SJSA1 (cell line): ENCODE measurements at places on chromosomes 13 and 19. TPM values are rescaled to one million over a fixed set of nuclear protein-coding genes. Genes with fewer than 3 reads are reported as not detected.

- H3K4me1 ChIP-seq: no peaks in the 10 kb centered on the region
- 0 out of 2 replicates have a peak, but pooled peaks cover 2% of the 10 kb centered on the region for H3K27me3 ChIP-seq
- no peaks in the 10 kb centered on the region for H3K36me3 ChIP-seq
- H3K4me3 ChIP-seq: no peak overlapping the region
- no peak overlapping the region for H3K27ac ChIP-seq
These were observed 38.5 kb upstream of the FGF14 start for GRCh38 chr13:102440259-102440936.

DNA sequence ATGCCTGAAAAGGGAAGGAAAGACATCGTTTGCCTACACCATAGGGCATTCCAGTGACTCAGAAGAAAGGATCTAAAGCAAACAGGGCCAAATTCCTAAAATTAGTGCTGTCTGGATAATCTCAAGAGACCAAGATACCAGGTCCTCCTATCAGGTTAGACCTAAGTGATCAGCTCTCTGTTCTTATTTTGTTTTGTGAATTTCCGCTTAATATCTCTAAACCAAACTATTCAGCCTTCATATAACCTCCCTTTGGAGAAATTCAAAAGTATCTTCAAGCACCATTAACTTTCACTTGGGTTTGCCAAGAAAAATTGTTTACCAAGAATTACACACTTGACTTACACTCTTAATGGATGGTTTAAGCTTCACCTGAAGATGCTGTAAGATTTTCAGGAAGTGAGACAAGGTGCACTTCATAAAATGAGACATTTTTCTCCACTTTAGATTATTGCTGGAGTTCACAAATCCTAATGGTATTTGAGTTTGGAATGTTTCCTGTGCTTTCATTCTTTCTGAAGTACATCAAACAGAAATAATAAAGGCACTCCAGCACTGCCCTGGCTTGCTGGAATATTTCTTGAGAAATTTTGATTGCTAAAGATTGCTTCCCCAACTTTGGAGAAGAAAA lies 376.1 kb downstream of the LMO7 start:
- no peak overlapping the region for H3K4me3 ChIP-seq
- no peaks in the 10 kb centered on the region for H3K27me3 ChIP-seq
- no peaks in the 10 kb centered on the region for H3K4me1 ChIP-seq
- DNase-seq: no peak

DNA sequence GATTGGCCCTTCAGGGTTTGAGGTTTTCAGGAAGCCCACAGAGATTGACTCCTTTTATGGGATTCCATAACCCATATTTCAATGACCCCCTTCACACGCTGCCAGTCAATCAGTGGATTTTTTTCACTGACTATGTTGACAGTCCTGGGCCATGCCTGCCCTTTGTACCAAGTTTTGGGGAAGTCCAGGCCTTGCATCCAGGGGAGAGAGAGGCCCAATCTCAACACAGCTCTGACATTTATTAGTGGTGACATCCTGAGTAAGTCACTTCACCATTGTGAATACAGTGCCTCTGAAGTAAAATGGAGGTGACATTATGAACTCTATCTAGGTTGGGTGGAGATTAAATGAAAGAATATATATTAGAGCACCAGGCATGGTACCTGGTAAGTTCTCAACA lies 181.1 kb downstream of the NUFIP1 start:
- H3K4me1 ChIP-seq: peaks cover 12% of the 10 kb centered on the region
- no peaks in the 10 kb centered on the region for H3K27me3 ChIP-seq
- no peak overlapping the region for H3K4me3 ChIP-seq
- no peaks in the 10 kb centered on the region for H3K36me3 ChIP-seq

DNA sequence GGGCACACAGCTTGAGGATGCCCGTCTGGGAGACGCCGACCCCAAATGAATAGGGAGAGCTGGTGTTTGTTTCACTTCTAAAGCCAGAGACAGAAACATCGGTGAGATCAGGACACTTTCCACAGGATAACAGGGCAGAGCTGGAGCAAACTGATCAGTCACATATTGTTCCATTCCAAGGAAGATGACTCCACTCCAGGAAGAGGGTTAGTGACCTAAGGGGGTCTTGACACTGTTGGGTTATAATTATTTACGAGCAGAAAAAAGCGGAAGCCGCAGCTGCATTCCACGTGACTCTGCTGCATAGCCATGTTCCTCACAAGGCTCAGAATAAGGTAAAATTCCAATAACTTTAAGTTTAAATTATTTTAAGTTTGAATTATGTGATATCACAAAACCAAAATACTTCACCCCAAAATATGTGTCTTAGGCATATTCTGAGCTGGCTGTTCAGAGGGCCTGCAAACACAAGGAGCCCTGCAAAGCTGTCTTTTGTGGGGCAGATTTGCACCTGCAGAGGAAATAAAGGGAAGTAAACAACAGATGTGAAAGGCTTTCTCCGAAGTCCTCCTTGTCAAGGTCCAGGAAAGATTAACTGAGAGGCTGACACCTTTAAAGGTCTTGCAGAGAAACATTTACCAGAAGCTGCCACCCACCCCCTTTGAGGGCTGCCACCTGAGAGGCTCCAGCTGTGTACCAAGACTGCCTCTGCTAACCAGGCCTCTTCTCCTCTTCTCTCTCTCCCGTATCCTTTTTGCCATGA lies 819.2 kb downstream of the UQCRFS1 start:
- DNase-seq: no peak
- H3K27me3 ChIP-seq: no peaks in the 10 kb centered on the region
- no peaks in the 10 kb centered on the region for H3K36me3 ChIP-seq
- no peaks in the 10 kb centered on the region for H3K4me1 ChIP-seq
- no peak overlapping the region for H3K4me3 ChIP-seq

The MEF2B gene
- 0.11 TPM in 1 of 2 replicates, not detected in the other for total RNA-seq

The CGB5 gene
- not detected in 2 replicates for total RNA-seq

- DNase-seq: no peak
- no peaks in the 10 kb centered on the region for H3K4me1 ChIP-seq
- no peak overlapping the region for H3K27ac ChIP-seq
- no peaks in the 10 kb centered on the region for H3K27me3 ChIP-seq
- no peaks in the 10 kb centered on the region for H3K36me3 ChIP-seq
- H3K4me3 ChIP-seq: no peak overlapping the region
These were observed 70.5 kb upstream of the CSNK1A1L start for GRCh38 chr13:37175996-37176395.

GRCh38 chr13:73340069-73340468 lies 281.3 kb downstream of the KLF5 start:
- no peaks in the 10 kb centered on the region for H3K36me3 ChIP-seq
- H3K4me3 ChIP-seq: no peak overlapping the region
- no peak for DNase-seq
- no peak overlapping the region for H3K27ac ChIP-seq
- peaks cover 19% of the 10 kb centered on the region for H3K4me1 ChIP-seq

- no peak overlapping the region for H3K4me3 ChIP-seq
- H3K27ac ChIP-seq: no peak overlapping the region
- H3K4me1 ChIP-seq: no peaks in the 10 kb centered on the region
- no peak for DNase-seq
- H3K36me3 ChIP-seq: peaks cover 62% of the 10 kb centered on the region
These were observed 8.2 kb downstream of the CCNE1 start for GRCh38 chr19:29819986-29820385.

The ZNF584 gene
- total RNA-seq: 9.6 and 13.5 TPM in 2 replicates

GRCh38 chr13:54706336-54706735 lies 1677.7 kb downstream of the OLFM4 start:
- no peaks in the 10 kb centered on the region for H3K27me3 ChIP-seq
- no peak for DNase-seq
- no peak overlapping the region for H3K27ac ChIP-seq
- no peaks in the 10 kb centered on the region for H3K36me3 ChIP-seq
- H3K4me3 ChIP-seq: no peak overlapping the region

- no peaks in the 10 kb centered on the region for H3K36me3 ChIP-seq
- H3K27me3 ChIP-seq: 0 out of 2 replicates have a peak, but pooled peaks cover 5% of the 10 kb centered on the region
- no peaks in the 10 kb centered on the region for H3K4me1 ChIP-seq
- no peak overlapping the region for H3K27ac ChIP-seq
- H3K4me3 ChIP-seq: no peak overlapping the region
These were observed 261.1 kb downstream of the TBC1D4 start for GRCh38 chr13:75220861-75221260.

- H3K4me1 ChIP-seq: no peaks in the 10 kb centered on the region
- DNase-seq: no peak
- no peak overlapping the region for H3K4me3 ChIP-seq
- no peaks in the 10 kb centered on the region; the same call in none of the 2 replicates for H3K27me3 ChIP-seq
These were observed 99.6 kb upstream of the OBI1 start for GRCh38 chr13:78758549-78758948.

DNA sequence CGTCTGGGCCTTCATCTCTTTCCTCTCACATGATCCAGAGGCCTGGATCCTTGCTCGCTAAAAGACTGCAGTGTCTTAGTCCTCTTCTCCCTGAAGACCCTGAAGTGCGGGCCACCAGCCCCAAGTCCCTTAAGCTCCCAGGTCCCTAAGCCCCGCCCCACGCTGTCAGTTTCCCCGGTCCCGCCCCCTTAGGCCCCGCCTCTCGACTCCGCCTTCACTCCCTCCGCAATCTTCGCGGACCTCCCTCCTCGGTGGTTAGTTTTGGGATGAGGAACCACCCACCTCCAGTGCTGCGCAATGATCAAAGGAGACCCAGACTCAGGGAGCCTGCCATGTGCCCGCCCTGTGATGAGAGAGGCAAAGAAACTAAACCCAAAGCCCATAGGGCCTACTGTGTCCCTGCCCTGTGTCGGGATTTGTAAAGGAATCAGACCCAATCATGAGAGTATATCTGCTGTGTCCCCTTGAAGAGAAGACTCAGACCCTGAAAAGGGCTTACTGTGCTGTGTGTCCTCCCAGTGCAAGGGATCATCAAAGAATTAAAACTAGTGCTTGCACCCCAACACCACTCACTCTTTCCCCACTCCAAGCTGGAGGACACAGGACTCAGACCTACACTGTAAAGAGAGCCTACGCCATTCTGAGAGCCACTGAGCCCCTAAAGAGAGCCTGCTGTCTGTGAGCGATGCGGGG lies 3.0 kb upstream of the COX6B1 start:
- no peaks in the 10 kb centered on the region for H3K27me3 ChIP-seq

GRCh38 chr19:29429021-29429420 lies 96.8 kb upstream of the VSTM2B start:
- no peaks in the 10 kb centered on the region for H3K4me1 ChIP-seq
- H3K4me3 ChIP-seq: no peak overlapping the region
- no peaks in the 10 kb centered on the region for H3K36me3 ChIP-seq
- H3K27me3 ChIP-seq: no peaks in the 10 kb centered on the region
- DNase-seq: no peak

The ZNF625 gene
- total RNA-seq: 2.6 and 8.4 TPM in 2 replicates

DNA sequence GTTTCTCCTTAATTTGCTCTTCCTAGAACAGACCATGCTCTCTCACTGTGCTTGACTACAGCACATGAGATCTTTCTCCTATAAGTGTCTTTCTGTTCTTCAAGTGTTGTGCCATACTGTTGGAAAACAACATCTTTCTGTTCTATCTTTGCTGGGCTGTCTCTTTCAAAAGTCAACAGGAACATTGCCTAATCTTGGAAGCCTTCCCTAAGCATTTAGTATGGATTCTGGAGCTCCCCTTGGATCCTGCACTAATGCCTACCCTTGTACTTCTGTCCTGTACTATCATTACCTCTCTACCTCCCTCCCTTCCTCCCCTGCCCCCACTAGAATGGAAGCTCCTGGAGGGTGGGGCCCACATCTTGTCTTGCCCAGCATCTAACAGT lies 26.8 kb downstream of the STARD13 start:
- no peak overlapping the region for H3K4me3 ChIP-seq
- H3K27me3 ChIP-seq: no peaks in the 10 kb centered on the region
- H3K27ac ChIP-seq: no peak overlapping the region
- H3K36me3 ChIP-seq: peaks cover 5% of the 10 kb centered on the region
- DNase-seq: no peak
- peaks cover 44% of the 10 kb centered on the region for H3K4me1 ChIP-seq

The ZBTB32 gene
- total RNA-seq: not detected in 2 replicates

The LENG9 gene
- total RNA-seq: 4.0 and 5.4 TPM in 2 replicates

GRCh38 chr19:38912600-38913514 lies 871 bp upstream of the CCER2 start:
- H3K4me1 ChIP-seq: no peaks in the 10 kb centered on the region
- H3K36me3 ChIP-seq: peaks cover 2% of the 10 kb centered on the region; the same call in 1 of the 2 replicates
- H3K27me3 ChIP-seq: no peaks in the 10 kb centered on the region
- no peak for DNase-seq
- no peak overlapping the region for H3K27ac ChIP-seq

GRCh38 chr19:35975608-35976214 lies 19.3 kb upstream of the SDHAF1 start:
- no peaks in the 10 kb centered on the region for H3K27me3 ChIP-seq
- no peaks in the 10 kb centered on the region for H3K4me1 ChIP-seq
- no peaks in the 10 kb centered on the region for H3K36me3 ChIP-seq
- DNase-seq: peak; percentile 13
- no peak overlapping the region for H3K4me3 ChIP-seq

The NDUFB7 gene
- 363 and 563 TPM in 2 replicates for total RNA-seq

- DNase-seq: no peak
- no peaks in the 10 kb centered on the region for H3K27me3 ChIP-seq
- no peaks in the 10 kb centered on the region for H3K36me3 ChIP-seq
- no peak overlapping the region for H3K4me3 ChIP-seq
- H3K4me1 ChIP-seq: peaks cover 35% of the 10 kb centered on the region
These were observed 43.6 kb downstream of the TEX26 start for GRCh38 chr13:30976025-30976424.
